Right kidney (tissue), 9 donors: ENCODE measurements at places on chromosomes 7 and 10.
A peak's percentile ranks its signal among the peaks of the same experiment; 100 is the strongest.

DNA sequence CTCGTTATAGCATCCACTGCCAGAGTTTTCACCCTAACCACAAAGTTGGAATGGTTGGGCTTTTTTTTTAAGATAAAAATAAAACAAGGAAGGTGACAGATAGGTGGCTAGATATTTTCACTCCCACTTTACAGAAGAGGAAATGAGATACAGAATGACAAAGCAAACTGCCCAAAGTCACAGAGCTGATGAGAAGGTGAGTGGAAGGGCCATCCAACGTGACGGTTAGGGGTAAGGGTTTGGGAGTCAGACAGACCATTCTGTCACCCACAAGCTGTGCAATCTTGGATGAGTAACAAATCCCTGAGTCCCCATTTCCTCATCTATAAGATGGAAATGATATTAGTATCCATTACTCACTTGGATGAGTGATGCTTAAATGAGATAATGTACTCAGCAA, 106.9 kb upstream of the PDLIM1 start:
- DNase-seq = no peak

GRCh38 chr10:95241533-95241932, 47.5 kb downstream of the ACSM6 start:
- DNase-seq = no peak

GRCh38 chr10:119003572-119004289, 25.8 kb upstream of the NANOS1 start:
- DNase-seq = no peak

- DNase-seq = no peak
Measured at GRCh38 chr10:103166523-103166922, 26.5 kb downstream of the NT5C2 start.

GRCh38 chr10:107978455-107978854, 813.9 kb upstream of the SORCS1 start:
- no peak for DNase-seq

- DNase-seq = peak; percentile 51
Measured at GRCh38 chr10:131743190-131744151, 157.3 kb upstream of the PPP2R2D start.

DNA sequence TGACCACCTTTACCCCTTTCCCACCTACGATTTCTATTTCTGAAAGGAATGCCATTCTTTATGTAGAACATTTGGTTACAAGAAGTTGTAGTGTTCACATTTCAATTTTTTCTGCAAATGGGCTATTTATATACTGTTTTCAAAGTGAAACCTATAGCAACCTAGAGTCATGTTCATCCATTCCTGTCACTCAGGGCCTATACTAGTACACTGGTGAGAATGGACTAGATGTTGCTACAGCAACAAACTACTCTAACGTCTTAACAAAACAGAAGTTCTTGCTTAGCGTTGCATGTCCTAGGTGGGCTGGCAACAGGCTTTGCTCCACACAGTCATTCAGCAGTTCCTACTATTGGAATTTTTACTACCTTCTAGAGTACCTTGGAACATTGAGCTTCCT, 16.3 kb downstream of the CASD1 start:
- DNase-seq = no peak

DNA sequence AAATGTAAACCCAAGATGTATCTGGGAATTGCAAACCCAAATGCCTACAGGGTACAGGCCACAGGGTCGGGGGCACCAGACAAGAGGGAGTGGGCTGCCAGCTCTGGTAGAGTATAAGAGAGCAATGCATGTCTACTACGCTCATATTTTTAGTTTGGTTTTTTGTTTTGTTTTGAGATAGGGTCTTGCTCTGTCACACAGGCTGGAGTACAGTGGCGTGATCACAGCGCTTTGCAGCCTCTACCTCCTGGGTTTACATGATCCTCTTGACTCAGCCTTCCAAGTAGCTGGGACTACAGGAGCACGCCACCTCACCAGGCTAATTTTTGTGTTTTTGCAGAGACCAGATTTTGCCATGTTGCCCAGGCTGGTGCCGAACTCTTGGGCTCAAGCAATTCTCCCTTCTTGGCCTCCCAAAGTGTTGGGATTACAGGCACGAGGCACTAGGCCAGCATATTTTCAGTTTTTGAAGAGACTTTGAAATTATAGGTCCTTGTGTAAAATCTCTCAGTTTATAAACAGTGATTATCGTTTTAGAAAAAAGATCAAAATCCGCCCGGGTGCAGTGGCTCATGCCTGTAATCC, 11.1 kb upstream of the IL15RA start:
- no peak for DNase-seq

DNA sequence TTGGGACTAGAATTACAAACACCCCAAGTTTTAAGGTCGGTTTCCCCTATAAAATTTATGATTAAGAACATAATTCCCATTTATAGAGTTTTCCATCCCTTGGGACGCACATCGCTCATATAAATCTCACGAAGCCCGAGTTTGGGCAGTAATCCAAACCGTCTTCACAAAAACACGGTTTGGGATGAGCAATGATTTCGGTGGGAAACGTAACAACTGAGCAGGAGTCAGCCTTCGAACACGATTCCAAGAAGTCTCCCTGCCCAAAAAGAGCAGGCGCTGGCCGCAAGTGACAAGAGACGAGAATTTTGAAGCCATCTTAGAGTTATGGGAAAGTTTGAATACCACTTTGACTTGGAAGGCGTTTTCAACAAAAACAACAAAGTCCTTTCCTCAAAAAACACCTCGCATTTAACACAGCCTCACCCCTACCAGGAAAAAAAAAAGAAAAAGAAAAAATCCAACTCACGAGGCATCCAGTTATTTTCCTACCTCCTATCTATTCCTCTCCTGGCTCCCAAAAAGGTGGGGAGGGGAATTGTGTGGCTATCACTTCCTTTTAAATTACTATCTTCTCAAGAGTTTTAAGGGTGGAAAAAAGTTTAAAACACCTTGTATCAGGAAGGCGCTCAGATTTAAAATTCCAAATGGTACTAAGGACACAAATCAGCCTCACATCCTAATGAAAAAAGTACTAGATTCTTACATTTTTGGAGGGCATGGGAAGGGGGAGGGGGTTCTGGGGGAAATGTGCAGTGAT, 1.6 kb downstream of the SEPHS1 start:
- DNase-seq = peak; percentile 57

DNA sequence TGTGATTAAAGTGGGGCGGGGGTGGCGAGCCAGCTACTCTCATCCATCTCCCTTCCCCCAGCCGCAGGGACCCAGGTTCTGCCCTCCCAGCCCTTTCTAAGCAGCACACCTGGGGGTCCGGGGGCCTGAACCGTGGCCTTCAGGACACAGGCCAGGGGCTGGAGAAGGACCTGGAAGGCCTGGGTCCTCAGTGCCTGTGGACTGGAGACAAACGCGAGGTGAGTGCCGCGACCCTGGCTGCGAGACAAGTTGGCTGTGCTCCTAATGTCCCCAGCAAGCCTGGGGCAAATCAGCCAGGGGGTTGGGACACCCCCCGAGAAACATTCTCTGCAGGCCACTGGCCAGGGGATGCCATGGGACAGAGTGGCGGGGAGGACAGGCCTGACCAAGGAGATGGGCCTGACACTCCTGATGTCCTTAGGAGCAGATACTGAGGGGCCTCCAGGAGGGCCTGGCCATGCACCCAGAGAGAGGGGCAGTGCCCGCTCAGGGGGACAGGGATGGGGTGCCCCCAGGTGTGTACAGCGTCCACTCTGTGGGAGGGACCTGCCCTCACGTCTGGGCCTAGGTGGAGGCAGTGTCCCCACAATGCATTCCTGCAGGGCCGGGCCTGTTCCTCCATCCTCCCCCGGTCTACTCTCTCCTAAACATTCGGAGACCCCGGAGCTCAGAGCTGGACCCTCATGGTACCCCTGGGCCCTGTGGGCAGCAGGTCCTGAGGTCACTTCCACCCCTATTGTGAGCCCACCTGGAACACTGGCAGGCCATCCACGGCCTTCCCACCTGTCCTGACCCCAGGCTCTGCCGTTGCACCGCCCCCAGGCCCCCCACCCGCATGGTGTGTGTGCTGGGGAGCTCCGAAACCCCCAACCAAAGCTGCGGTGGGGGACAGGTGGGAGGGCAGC, 13.1 kb downstream of the BRAT1 start:
- no peak for DNase-seq

DNA sequence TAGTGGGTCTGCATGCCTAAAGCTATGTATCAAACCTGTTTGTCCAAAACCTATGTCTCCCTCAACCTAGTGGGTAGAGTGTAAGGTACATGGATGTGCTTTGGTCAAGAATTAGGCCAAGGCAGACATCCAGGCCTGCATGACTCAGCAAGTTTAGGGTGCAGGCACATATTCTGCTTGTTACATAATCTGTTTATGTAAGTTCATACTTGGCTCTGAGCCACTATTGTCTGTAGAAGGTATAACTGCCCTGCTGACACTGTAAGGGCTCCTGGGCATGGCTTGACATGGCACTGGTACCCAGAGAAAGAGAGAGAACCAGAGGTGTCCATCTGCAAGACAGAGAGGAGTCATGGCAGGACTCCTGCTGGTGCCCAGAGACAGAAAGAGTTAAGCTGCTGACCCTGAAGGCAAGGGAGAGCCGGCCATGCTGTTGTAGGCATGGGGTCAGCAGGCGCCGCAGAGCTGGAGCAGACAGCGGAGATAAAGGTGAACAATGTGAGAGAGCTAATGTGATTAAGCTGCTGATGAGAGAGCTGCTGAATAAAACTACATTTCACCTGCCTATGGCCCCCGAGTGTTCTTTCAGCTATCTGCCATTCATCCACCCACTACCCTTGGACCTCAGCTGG, 118.5 kb upstream of the TMEM106B start:
- no peak for DNase-seq

DNA sequence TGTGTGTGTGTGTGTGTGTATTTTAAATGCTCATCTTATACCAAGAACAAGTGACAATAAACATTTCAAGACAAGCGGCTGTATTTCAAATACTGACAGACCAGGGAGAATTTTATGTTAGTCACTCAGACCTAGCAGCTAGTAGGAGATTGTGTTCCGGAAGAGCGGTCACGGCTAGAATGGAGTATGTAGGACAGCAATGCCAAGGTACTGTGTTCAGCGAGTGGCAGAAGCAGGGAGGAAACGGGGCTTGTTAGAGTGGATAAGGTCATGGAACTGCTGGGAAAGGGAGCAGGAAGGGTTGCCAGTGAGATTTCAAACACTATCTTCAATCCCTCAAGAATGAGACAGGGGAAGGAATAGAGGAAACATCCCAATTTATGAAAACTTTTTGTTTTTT, 260.5 kb upstream of the PITRM1 start:
- DNase-seq = no peak

GRCh38 chr10:93695740-93696139, 6.7 kb downstream of the FRA10AC1 start:
- no peak for DNase-seq

DNA sequence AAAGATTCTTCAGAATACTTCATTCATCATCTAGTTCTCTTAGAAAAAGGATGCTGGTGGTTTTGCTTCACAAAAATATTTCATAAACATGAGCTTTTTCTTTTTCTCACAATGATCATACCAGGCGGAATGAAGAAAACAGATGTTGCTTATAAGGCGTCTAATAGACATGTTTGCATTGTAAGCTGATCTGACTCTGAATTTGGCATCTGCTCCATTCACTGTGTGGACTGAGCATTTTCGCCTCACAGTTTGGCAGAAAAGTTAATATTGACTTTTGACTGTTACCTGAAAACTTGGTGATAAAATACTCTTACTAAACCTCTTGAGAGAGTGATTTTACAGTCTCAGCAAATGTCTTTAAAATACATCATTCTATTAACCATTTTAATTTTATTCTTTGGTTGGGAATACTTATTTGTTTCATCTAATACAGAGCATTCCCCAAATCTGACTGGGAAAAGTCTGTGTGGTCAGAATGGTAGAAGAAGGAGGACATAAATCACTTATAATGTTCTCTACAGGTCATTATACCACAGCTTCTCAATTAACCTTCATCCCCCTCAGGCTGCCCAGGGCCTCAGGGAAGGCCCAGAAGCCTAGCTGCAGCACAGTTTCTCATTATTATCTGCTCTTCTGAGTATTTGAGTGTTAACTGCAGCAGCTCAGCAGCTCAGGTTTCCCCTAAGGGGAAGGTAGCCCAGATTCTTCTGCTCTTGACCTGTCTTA, 121.6 kb upstream of the KAT6B start:
- peak; percentile 11 for DNase-seq

GRCh38 chr7:155208681-155209477, 88.8 kb upstream of the INSIG1 start:
- DNase-seq = no peak

DNA sequence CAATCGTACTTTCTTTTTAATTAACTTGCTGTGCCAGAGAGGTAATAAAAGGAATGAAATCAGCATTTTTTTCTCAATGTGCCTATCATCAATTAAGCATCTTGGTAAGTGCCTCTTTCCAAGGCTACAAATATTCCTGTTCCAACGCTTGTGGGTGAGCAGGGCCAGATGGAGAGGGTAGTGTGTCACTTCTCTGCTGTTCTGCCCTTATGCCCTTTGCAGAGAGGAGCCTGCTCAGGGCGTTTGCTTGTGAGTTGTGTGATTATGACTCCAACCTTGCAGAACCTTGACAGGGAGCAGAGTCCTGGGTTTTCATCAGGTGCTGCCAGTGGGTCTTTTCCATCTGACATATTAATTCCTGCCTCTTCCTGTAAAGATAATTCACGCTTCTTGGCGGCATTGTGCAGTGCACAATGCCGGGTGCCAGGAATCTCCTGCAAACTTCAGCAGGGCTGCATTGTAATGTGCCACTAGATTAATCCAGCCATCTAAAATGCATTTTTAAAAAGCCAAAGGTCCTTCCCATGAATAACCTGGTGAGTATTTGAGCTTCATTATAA, 234.4 kb downstream of the ARHGAP12 start:
- DNase-seq = no peak

GRCh38 chr7:135775230-135775629, 26.6 kb upstream of the FAM180A start:
- no peak for DNase-seq

GRCh38 chr7:104328970-104329825, 795 bp downstream of the LHFPL3 start:
- DNase-seq = no peak

DNA sequence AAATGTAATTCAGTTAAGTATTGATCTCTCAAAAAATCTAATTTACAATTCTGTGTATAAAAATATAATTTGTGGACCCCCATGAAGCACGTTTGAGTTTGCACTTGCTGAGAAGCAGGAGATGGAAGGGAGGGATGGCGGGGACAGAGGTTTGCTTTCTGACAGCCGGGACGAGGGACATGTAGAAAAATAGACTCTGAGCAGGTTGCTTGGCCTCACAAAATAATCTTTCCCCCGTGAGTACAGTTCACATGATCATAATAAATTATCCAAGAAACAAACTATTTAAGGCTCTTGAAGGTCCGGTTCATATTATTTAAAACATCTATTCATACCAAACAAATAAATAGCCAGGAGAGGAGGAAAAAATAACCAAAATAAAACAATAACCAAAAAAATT, 10.0 kb downstream of the SHH start:
- DNase-seq = no peak

- no peak for DNase-seq
Measured at GRCh38 chr7:2526659-2527504, 7.3 kb downstream of the LFNG start.

- DNase-seq = no peak
Measured at GRCh38 chr10:34286136-34286739, 528.9 kb downstream of the PARD3 start.

DNA sequence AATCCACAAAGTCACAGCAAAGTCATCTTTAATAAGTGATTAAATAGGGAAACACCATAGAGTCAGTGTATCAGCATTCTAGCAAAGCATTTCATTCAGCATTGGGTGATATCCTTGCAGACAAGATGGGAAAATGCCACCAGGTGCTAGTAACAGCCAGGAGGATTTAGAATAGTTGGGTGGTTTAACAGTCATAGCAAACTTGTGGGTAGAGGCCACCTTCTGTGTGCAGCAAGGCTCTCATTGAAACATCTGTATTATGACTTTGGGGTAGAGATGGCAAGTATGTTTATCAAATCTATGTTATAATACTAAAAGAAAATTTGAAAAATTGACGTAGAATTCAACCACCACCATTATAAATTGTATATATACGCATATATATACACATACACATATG, 26.4 kb upstream of the ADO start:
- no peak for DNase-seq
